ENCODE measurements at places on chromosomes 11 and 22. TPM values are rescaled to one million over a fixed set of nuclear protein-coding genes. Genes with fewer than 3 reads are reported as not detected.
A peak's percentile ranks its signal among the peaks of the same experiment; 100 is the strongest.

- DNase-seq = no peak
- peaks cover 41% of the 10 kb centered on the region for H3K36me3 ChIP-seq
- H3K4me1 ChIP-seq = peaks cover 17% of the 10 kb centered on the region
- no peaks in the 10 kb centered on the region for H3K27me3 ChIP-seq
- peak overlapping the region; percentile 96 for H3K4me3 ChIP-seq
These were observed 841 bp upstream of the EIF4G2 start for GRCh38 chr11:10809373-10810160.

GRCh38 chr11:15073361-15074205 is at the start of gene CALCB:
Gene CALCB, plus strand, starts transcription at chr11:15073593. Its CDS starts 1,126 bp downstream, at chr11:15074719.
- no peaks in the 10 kb centered on the region for H3K36me3 ChIP-seq
- 0 out of 2 replicates have a peak, but pooled peaks cover 5% of the 10 kb centered on the region for H3K4me1 ChIP-seq
- no peak for DNase-seq
- H3K27ac ChIP-seq = no peak within 1 kb of the TSS
- H3K27me3 ChIP-seq = peaks cover 22% of the 10 kb centered on the region
- no peak within 1 kb of the TSS for H3K4me3 ChIP-seq

DNA sequence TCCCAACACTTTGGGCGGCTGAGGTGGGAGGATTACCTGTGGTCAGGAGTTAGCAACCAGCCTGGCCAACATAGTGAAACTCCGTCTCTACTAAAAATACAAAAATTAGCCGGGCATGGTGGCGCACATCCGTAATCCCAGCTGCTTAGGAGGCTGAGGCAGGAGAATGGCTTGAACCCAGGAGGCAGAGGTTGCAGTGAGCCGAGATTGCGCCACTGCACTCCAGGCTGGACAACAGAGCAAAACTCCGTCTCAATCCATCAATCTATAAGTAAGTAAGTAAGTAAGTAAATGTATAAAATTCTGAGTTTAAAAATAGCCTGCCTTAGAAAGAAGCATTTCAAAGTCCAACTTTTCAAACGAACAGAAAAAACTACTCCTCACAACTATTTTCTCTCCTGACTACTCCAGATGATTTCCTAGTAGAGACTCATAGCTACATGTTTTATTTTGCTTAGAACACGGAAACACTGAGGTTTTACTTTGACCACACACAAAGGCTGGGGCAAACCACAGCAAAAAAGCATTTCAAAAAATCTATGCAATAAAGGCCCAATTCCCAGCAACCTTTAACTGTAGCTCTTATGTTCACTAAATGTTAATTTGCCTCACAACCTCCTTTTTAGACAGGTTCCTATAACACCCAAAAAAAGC is 16.3 kb downstream of the SPTY2D1 start:
- H3K27ac ChIP-seq = peak overlapping the region; percentile 50
- no peak overlapping the region for H3K4me3 ChIP-seq
- peaks cover 10% of the 10 kb centered on the region for H3K4me1 ChIP-seq
- peaks cover 6% of the 10 kb centered on the region for H3K36me3 ChIP-seq

- H3K36me3 ChIP-seq = no peaks in the 10 kb centered on the region
- H3K4me3 ChIP-seq = no peak overlapping the region
- H3K27me3 ChIP-seq = no peaks in the 10 kb centered on the region
- no peak for DNase-seq
These were observed 57.7 kb upstream of the EMID1 start for GRCh38 chr22:29148036-29148435.

- H3K4me3 ChIP-seq = no peak overlapping the region
- no peaks in the 10 kb centered on the region for H3K36me3 ChIP-seq
- no peak for DNase-seq
- H3K27me3 ChIP-seq = peaks cover 22% of the 10 kb centered on the region
These were observed 411.9 kb downstream of the MN1 start for GRCh38 chr22:27389727-27390075.

GRCh38 chr11:8225589-8226036 is 38.1 kb downstream of the LMO1 start:
- no peaks in the 10 kb centered on the region for H3K4me1 ChIP-seq
- H3K27me3 ChIP-seq = no peaks in the 10 kb centered on the region

DNA sequence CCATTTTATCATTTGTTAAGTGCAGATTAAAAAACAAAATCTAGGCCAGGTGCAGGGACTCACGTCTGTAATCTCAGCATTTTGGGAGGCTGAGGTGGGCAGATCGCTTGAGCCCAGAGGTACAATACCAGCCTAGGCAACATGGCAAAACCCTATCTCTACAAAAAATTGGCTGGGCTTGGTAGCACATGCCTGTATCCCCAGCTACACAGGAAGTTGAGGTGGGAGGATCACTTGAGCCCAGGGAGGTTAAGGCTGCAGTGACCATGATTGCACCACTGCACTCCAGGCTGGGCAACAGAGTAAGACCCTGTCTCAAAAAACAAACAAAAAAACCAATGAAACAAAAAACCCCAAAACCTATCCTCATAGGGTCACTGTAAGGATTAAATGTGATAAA is 32.9 kb downstream of the HIRA start:
- no peak overlapping the region for H3K27ac ChIP-seq
- H3K4me1 ChIP-seq = peaks cover 4% of the 10 kb centered on the region
- peaks cover 55% of the 10 kb centered on the region for H3K36me3 ChIP-seq
- no peak for DNase-seq
- H3K27me3 ChIP-seq = no peaks in the 10 kb centered on the region

DNA sequence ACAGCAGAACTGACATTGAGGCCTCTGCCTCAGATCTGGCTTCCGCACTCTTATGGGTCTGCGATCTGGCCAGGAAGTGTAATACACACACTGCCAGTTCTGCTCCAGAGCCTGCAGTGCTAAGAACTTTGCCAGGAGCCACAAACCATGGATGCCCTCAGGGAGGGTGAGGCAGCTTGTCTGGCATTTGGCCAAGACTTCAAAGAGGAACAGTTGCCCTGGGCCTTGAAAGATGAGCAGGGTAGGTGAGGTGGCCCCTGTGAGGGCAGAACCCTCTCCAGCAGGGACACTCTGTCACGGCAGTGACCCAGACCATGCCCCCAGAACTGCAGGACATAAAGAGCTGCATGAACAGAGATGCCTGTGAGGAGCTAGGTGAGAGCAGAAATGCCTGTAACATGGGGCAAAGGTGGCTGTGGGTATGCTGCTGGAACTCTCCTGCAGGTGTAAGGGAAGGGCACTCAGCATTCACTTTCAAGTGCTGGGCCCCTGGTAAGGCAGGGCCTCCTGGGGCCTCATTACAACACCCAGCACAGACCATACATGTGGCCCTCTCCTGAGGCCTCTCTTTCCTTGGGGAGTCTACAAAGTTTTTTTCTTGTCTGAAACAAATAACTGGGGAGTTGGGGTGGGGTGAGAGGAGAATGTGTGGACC is 47.3 kb downstream of the NEU3 start:
- no peaks in the 10 kb centered on the region for H3K27me3 ChIP-seq
- no peak overlapping the region for H3K4me3 ChIP-seq
- no peaks in the 10 kb centered on the region for H3K36me3 ChIP-seq
- DNase-seq = no peak
- no peak overlapping the region for H3K27ac ChIP-seq

GRCh38 chr11:130581646-130582045 is 133.2 kb downstream of the ADAMTS15 start:
- H3K4me1 ChIP-seq = peaks cover 22% of the 10 kb centered on the region
- no peaks in the 10 kb centered on the region for H3K27me3 ChIP-seq
- no peaks in the 10 kb centered on the region for H3K36me3 ChIP-seq
- H3K4me3 ChIP-seq = no peak overlapping the region
- DNase-seq = no peak

DNA sequence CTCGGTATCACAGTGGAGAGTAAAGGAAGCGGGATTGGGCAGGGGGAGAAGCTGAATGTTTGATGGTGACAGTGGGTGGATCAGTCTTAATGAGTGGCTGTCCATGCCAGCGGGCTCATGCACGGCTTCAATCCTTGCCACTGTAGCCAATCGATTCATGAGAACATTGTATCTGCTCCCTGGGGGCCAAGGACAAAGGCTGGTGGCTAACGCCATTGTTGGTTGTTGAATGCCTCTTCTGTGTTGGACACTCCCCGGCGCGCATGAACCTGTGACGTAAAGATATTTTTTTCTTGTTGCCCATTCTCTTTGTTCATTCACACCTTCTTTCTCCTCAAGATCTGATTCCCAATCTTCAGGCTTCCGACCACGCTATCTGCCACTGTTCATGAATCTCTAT is 20.9 kb upstream of the ATXN10 start:
- H3K4me1 ChIP-seq = peaks cover 13% of the 10 kb centered on the region
- H3K4me3 ChIP-seq = no peak overlapping the region
- no peaks in the 10 kb centered on the region for H3K27me3 ChIP-seq
- DNase-seq = no peak
- H3K36me3 ChIP-seq = no peaks in the 10 kb centered on the region

- no peak for DNase-seq
- H3K4me1 ChIP-seq = no peaks in the 10 kb centered on the region
- no peaks in the 10 kb centered on the region for H3K36me3 ChIP-seq
- no peak overlapping the region for H3K4me3 ChIP-seq
- H3K27ac ChIP-seq = no peak overlapping the region
- no peaks in the 10 kb centered on the region for H3K27me3 ChIP-seq
These were observed 610.1 kb upstream of the ANO5 start for GRCh38 chr11:21582791-21583190.

DNA sequence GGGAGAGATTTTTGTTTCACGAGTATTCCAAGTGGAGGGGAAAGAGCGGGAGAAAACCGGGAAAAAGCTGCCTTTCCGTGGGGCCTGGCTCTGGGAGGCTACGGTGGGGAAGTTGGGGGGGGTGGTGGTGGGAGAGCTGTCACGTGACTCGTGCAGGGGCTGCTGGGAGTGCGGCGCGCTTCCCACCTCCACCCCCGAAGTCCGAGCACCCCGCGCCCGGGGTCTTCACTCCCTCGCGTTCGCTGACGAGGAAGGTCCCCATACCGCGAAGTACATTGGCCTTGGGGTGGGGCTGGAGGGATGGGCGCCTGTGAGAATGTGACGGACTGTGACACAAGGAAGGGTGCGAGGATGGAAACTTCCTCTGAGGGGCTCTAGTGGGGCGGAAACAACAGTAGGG is at the start of gene TEX12:
TSS of gene TEX12 (plus strand) at position 228 of the 400 bp plus-strand sequence. CDS start 1,897 bp downstream, outside the sequence.
- no peak within 1 kb of the TSS for H3K27ac ChIP-seq
- no peaks in the 10 kb centered on the region for H3K36me3 ChIP-seq
- DNase-seq = no peak
- no peak within 1 kb of the TSS for H3K4me3 ChIP-seq

DNA sequence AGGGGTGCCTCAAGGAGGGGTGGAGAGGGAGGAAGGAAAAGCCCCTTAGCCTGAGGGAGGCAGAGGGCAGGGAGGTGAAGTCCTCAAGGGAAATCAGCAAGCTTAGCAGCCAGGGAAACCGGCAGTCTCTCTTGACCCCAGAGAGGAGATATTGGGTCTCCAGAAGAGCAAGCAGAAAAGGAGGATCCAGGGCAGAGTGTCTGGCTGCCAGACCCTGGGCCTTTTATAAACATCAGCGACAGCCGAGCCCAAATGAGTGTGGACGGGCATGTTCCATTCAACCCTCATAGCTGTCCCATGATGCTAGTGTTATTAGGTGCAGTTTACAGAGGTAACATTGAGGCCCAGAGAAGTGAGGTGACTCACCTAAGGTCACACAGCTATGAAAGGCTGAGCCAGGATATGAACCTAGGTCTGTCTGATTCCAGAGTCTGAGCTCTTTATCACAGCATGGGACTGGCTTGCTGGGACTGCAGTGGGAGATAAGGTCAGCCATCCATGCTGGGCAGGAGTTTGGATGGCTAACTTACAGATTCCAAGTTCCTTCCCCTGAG is 9.3 kb downstream of the PRDM11 start:
- H3K36me3 ChIP-seq = no peaks in the 10 kb centered on the region
- no peaks in the 10 kb centered on the region for H3K27me3 ChIP-seq
- no peak overlapping the region for H3K4me3 ChIP-seq

GRCh38 chr11:58958500-58958899 is 19.2 kb downstream of the GLYATL1 start:
- no peak for DNase-seq
- H3K27me3 ChIP-seq = no peaks in the 10 kb centered on the region
- no peak overlapping the region for H3K27ac ChIP-seq

GRCh38 chr22:28232204-28232603 is 313.1 kb upstream of the PITPNB start:
- no peak overlapping the region for H3K4me3 ChIP-seq
- DNase-seq = no peak
- no peak overlapping the region for H3K27ac ChIP-seq

DNA sequence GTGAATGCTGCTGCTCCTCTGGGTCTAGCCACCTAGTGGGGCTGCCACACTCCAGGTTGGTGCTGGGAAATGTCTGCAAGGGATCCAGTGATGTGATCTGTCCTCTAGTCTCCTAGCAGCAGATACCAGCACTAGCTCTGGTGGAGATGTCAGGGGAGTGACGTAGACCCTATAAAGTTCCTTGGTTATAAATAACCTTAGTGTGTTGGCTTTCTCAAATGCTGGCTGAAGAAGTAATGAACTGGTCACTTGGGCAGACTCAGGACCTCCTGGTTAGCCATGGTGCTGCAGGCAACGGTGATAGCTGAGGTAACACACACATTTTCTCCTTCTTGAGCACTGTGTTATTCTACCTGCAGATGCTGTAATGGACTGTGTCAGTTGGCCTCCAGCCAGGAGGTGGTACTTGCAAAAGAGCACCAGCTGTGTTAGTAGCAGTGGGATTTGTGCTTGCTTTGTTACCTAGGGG is 35.5 kb downstream of the BBOX1 start:
- no peaks in the 10 kb centered on the region for H3K36me3 ChIP-seq
- no peaks in the 10 kb centered on the region for H3K4me1 ChIP-seq
- no peak overlapping the region for H3K27ac ChIP-seq

GRCh38 chr11:116688202-116688540 is 84.6 kb downstream of the BUD13 start:
- no peak overlapping the region for H3K27ac ChIP-seq
- no peak for DNase-seq
- no peak overlapping the region for H3K4me3 ChIP-seq

The GGTLC2 gene
- not detected for total RNA-seq

The TUB gene
- 2.3 TPM for total RNA-seq

The TH gene
- total RNA-seq = not detected

The IFITM1 gene
- total RNA-seq = 0.37 TPM

The NPTXR gene
- total RNA-seq = 2.1 TPM

The GGT5 gene
- total RNA-seq = not detected

The DNAJB7 gene
- not detected for total RNA-seq

The ACRV1 gene
- total RNA-seq = not detected

The SLC22A6 gene
- not detected for total RNA-seq
